ENCODE measurements at places on chromosomes 6 and 20.

GRCh38 chr6:130148181-130148580 lies 74.6 kb downstream of the SAMD3 start:
- DNase-seq, result no peak

DNA sequence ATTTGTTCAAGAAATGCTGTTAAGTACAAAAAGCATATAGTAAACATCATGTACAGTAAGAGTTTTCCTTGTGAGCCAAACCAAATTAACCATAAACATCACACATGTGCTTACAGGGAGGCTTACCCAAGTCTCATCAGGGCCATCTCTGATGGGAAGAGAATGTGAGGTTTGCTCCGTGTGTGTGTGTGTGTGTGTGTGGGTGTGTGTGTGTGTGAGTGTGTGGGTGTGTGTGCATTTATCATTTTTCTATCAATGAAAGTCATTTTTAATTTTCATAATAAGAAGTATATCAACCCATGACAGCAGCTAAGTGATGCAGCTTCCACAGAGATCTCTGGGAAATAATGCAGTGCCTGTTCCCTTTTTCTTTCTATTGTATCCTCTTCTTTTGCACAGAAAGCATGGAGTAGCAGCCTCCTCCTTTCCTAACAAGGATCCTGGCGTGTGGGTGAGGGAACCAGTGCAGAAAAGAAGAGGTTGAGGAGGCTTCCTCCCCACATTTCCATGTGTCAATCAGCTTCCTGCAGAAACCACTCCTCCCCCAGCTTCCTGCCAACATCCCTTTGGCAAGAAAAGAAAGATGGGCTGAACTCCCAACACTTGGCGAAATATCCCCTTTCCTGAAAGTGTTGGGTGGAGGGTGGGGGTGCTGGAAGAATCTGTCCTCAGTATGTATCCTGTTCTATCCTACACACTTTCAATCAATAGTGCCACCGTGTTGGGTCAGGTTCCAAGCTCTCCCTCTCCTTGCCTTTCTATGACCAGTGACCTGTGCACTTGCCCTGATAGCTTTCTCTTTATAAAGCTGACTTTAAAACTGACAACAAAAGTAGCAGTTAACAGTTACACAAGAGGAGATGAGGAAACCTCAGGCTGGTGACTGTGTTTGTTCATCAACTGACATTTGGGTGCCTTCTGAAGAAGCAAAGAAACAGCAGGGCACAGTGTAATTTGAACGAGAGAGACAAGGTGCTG lies 251.8 kb upstream of the CITED2 start:
- DNase-seq, result no peak

GRCh38 chr6:79127660-79128059 lies 49.6 kb upstream of the PHIP start:
- no peak for DNase-seq

DNA sequence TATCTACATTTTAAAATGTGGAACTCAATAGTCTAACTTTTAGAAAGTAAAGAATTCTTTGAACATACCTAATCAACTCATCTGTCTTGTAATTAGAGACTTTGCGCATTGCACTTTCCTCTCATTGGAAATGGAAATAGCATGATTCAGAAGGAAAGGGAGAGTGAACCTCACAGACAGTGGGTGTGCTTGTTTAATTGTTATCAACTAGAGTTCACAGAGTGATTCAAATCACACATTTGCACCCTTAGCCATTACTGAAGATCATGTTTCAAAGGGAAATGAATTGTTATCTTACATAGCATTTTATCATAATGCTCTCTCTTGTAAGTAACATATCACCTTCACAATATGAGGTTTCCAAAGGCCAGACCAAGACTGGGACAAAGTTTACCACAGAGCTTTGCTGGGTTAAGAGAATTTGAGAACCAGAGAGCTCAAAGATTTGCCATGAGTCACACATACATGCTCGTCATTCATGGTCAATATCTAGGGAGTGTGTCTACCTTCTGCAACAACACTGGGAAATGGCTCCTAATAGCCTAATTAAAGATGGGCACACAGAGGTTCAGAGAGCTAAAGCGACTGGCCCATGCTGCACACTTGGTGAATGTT lies 21.5 kb downstream of the GSTA3 start:
- DNase-seq, result no peak

DNA sequence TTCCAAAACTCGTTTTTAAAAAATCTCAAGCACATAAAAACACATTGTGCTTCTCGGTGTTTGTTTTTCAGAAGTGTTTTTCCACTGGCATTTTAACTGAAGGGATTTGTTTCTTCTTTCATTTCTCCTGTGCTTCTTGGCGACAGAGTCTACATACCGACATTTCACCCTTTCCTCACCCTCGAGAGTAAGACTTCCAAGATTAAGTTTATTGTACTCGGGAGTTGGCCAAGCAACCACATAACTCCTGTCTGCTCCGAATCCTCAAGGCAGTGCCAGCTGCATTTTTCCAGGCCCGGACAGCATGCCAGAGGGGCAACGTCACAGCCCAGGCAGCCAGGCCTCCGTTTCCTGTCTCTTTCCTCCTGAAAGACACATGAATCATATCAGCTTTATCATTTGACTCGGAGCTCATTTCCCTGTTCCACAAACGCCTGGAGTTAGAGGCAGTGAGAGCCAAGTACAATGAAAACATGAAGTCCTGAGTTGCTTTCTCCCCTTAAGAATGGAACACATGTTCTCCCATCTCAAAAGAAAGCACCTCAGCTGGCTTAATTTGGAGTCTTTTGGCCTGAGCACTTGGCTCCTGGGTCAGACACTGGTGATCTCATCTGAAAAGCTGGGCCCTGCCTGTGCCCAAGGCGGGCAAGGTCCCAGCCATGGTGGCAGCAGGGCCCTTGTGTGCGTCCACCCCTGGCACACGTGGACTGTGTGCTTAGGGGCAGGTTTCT lies 23.2 kb upstream of the FAM50B start:
- DNase-seq, result no peak

GRCh38 chr6:151379933-151380847 lies 11.2 kb downstream of the ZBTB2 start:
- peak; percentile 36 for DNase-seq

DNA sequence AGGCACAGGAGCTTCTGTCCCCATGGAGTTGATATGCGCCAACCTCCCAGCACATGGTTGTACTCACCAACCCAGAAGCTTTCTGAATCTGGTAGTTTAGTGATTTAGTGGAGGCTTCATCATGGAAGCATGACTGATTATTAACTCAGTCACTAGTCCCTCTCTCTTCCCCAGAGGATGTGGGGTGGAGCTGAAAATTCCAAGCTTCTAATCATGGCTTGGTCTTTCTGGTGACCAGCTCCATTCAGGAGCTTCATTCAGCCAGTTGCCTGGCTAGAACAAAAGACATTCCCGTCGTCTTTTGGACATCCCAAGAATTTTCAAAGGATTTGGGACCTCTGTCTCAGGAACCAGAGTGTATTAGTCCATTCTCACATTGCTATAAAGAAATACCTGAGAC lies 13.3 kb upstream of the SMIM13 start:
- DNase-seq, result no peak

DNA sequence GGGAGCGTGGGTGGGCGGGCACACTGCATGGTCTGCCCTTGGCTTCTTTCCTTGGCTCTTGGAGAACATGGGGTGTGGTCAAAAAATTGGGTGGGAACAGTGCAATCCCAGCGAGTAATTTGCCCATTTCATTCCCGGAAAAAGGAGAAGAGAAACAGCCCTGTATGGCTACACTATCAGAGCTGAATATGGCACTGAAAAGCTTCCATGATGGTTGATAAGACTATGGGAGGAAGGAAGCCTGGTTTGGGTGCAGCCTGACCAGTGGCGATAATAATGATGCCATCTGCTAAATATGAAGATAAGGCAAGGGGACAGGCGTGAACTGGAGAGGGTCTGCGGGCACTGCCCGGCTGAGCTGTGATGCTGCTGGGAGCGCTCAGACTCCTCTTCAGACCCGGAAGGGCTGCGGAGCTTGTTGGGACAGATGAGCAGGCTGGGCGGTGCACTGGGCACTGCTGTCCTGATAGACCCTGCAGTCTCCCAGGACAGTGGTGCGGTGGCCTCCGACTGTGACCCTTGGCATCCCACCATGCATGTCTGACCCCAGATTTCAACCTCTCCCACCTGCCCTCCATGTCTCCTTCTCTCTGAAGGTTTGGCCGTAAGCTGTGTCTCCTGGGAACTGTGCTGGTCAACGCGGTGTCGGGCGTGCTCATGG lies 10.2 kb downstream of the SLC22A1 start:
- no peak for DNase-seq

DNA sequence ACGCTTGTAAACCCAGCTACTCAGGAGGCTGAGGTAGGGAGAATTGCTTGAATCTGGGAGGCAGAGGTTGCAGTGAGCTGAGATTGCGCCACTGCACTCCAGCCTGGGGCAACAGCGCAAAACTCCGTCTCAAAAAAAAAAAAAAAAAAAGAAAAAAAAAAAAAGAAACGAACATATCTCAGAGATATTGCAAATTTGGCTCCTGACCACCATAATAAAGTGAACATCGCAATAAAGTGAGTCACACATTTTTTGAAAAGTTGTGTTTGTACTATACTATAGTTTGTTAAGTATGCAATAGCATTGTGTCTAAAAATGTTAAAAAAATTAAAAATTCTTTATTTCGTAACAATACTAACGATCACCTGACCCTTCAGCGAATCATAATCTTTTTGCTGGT lies 13.3 kb downstream of the RSPH9 start:
- no peak for DNase-seq

- DNase-seq, result no peak
These were observed 3.7 kb upstream of the RBM38 start for GRCh38 chr20:57387463-57387862.

DNA sequence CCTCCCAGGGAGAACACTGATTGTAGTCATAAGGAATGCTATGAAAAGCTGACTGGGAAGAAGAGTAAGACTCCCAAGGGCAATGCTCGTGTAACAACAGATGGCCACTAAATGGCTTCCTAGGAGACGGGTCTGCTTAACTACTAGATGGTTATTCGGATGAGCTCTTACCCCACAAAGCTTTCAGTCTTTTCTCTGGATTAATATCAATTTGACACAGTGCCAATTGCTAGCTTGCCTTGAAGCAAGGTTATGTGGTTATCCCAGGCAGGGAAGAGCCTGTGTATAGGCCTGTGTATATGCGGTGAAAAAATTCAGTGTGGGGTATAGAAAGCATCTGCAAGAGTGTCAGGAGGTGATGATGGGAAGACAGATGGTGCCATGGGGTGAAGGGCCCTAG lies 86.4 kb upstream of the NOX3 start:
- DNase-seq, result no peak

- no peak for DNase-seq
These were observed 198.8 kb upstream of the PREP start for GRCh38 chr6:105601541-105602236.

GRCh38 chr6:159038914-159039884 lies 5.6 kb downstream of the TAGAP start:
- no peak for DNase-seq

DNA sequence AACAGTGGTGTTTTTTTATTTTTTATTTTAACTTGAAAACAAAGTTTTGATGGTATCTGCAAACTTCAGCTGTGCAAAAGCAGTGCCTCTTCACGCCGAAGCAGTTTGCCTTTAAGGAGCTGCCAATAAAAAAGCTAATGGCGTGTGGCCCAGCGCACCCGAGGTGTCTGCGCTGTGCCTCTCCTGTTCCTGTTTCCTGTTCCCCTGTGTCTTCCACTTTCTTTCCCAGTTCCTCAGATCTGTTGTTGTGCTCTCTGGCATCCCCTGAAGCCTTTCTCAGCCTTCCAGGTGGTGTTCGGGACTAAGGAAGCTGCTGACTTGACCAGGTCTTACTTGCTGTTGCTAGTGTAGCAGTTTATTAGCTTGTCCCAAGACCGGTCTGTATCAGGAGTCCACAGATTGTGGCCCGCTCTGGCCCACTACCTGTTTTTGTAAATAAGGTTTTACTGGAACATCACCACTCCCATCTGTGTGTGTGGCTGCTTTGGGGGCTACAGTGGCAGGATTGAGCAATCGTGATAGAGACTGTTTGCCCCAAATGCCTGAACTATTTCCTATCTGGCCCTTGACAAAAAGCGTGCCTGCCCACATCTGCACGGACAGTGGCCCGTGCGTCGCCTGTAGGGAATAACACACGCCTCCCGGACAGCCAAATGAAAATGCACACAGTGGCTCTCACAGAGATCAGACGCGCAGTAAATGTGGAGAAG lies 178.3 kb downstream of the TMEM242 start:
- DNase-seq, result no peak

DNA sequence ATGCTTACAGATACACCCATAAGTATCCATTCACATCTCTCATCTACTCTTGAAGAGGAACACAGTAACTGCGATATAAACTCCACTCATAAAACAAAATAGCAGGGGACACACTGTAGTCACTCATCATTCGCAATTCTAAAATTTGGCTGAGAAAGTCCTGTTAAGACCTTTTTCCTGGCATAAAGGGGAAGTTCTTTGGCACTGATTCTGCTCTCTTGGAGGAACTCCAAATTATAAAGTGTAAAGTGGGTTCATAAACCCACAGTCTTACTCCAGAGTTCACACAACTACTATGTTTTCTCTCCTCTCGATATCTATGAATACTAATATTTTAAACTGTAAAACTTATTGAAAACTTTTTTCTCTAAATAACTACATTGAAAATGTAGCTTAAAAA lies 80.6 kb downstream of the ADGB start:
- no peak for DNase-seq

- DNase-seq, result no peak
These were observed 68.1 kb upstream of the DTNBP1 start for GRCh38 chr6:15730922-15731321.

DNA sequence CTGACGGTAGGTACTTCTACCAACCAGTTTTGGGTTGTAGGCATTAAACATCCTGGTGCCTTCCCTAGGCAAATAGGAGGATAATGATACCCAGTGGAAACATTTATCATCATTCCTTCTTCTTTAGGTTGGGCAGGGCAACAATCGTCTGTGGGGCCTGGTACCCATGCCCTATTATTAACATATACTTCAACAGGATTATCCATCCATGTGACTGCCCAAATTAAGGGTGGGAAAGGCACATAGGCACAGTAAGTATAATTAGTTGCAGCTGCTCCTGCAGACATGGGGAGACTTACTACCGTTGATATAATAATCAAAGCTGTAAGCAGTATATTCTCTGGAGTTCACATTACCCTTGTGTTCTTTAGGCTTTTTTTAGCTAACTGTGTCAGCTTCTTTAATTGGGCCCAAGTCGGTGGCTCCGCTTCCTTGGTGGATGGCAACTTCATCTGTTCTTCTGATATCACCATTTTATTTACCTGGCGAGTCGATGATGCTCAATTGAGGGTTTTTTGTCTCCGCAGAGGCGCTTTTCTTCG lies 16.8 kb downstream of the RPL7L1 start:
- DNase-seq, result no peak

DNA sequence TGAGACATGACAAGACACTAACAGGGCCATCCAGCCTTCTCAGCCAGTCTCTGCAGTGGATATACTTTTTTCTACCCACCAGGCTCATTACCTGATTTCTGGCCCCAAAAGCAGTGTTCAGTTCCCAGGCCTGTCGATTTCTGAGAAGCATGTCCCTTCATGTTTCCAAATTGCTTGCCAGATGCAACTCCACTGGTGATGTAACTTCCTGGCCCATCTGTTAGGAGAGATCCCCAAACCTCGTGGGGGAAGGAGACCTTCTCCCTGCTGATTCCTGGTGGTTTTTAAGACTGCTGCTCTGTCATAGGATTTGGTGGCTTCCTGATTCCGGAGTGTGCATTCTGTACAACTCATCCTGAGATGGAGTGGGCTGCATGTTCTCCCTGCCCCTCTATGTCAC lies 31.6 kb upstream of the MRPS10 start:
- DNase-seq, result no peak
